ENCODE measurements at places on chromosomes 12 and 14.
A peak's percentile ranks its signal among the peaks of the same experiment; 100 is the strongest.

GRCh38 chr14:106442857-106443256 lies 916.5 kb downstream of the TMEM121 start:
- no peak for DNase-seq

DNA sequence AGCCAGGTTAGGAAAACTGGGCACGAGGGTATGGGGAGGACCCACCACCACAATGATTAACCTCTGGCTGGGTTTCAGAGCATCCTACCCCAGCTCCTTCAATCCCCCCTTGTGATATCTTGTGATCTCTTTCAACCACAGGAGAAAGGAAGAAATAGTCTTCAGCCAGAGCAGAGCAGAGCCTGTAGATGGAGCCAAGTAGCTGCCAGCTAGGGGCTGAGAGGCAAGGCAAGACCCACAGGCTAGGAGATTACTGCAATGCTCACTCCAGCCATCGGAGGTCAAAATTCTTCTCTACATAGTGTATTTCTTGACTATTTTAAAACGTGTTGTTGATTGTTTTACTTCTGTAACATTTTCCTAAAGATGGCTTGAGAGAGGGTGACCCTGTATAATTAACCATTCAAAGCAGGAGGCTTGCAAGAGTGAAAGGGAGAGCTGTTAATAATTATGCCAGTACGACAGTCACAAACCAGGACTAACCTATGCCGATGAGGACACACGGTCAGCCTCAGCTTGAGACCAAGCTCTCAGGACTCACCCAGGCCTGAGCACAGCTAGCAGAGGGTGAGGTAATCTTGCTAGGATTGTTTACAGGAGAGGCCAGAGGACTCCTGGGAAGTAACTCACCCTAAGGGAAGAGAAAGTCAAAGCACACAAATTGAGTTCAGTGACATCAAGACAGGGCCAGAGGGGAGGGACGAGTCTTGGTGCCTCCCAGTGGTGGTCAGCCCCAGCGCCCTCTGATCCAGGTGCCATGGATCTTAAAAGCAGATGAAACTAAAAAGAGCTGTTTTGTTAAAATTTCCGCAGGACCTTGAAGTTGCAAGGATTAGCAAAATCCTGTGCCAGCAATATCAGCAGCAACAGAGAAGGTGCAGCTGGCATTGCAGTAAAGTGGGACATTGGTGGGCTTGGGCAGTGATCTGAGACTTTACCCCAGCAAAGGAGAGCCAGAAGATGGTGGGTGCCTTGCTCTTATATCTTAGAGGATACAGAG lies 29.8 kb upstream of the CDKN3 start:
- DNase-seq = peak; percentile 38

GRCh38 chr12:49885663-49886461 lies 17.8 kb downstream of the FAIM2 start:
- DNase-seq = no peak

GRCh38 chr12:27817766-27818165 lies 37.7 kb upstream of the MANSC4 start:
- no peak for DNase-seq

- peak; percentile 47 for DNase-seq
Observed at GRCh38 chr12:56129206-56129941, 1.3 kb downstream of the ESYT1 start.

DNA sequence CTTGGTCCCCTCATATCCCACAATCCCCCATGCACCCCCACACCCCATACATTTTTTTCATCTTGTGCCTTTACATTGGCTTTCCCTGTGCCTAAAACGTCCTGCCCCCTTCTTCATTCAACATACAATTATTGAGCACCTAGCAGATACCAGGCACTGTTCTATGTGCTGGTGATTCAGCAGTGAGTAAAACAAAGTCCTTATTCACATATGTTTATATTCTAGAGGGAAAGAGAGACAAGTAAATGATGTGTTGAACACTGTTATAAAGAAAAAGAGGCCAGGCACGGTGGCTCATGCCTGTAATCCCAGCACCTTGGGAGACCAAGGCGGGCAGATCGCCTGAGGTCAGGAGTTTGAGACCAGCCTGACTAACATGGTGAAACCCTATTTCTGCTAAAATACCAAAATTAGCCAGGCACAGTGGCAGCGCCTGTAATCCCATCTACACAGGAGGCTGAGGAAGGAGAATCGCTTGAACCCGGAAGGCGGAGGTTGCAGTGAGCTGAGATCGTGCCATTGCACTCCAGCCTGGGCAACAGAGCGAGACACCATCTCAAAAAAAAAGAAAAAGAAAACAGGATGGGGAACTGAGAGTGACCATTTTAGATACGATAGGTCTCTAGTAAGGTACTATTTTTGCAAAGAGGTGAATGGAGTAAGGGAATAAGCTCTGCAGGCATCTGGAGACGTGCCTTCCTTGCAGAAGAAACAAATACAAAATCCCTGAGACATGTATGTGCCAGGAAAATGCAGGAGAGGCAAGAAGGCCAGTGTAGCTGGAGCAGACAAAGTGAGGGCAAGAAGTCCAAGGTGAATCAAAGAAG lies 12.2 kb downstream of the SLC7A7 start:
- DNase-seq = no peak

DNA sequence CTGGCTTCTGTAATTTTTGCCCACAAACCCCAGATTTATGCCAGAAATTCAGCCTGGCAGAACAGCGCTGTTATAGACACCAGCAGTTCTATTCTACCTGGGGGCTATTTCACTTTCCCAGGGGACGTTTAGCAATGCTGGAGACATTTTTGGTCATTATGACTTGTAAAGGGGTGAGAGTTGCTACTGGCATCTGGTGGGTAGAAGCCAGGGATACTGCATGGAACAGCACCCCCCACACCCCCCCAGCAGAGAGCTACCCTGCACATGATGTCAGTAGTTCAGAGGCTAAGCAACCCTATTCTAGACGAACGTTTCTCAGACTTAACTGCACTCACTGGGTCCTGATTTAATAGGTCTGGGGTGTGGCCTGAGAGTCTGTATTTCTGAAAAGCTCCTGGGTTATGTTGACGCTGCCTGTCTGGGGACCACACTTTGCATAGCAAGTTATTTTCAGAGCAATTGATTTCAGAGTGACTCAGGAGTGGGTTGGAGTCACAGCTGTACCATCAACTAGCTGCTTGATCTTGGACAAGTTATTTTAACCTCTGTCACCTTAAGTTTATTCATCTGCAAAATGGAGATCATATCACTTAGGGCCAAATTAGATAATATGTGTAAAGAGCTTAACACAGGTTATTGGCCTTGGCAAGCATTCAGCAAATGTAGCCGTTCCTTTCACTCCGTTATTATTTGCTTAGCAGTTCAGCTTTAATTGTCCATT lies 48.5 kb downstream of the CHST11 start:
- no peak for DNase-seq

- DNase-seq = no peak
Observed at GRCh38 chr14:85688006-85688405, 158.1 kb downstream of the FLRT2 start.

GRCh38 chr12:42979746-42980145 lies 390.2 kb upstream of the PRICKLE1 start:
- DNase-seq = no peak

DNA sequence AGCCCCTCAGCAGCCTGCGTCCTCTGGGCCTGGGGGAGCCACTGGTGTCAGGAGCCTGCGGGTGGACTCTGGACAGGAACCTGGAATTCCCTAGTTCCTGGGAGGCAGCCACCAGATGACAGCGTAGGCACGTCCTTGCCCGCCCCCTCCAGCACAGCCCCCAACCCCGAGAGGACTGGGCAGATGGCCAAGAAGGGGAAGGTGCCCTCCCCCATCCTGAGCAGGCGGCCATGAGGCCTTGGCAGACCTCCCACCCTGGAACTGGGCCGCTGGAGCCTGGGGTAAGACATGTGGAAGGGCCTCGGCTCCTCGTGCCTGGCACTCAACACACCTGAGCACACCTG lies 60.4 kb upstream of the FBRSL1 start:
- no peak for DNase-seq

- no peak for DNase-seq
Observed at GRCh38 chr12:23084236-23084995, 459.4 kb downstream of the ETNK1 start.

DNA sequence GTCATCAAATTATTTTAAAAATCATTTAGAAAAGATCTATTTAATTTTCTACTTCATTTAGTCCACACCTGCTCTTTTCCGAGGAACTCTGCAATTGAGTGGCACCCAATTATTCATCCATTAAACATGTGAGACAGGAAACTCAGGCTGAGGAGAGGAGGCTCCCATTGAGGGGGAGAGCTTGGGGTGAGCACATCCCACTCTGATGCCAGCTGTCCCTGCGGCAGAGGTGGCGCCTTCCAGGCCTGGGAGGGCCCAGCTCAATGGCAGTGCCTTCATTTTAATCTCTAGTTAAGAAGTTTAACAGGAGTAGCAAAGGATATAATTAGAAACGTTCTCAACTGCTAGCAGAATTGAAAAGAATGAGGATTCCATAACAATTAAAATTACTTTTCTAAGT lies 92.0 kb downstream of the ITPR2 start:
- no peak for DNase-seq

- DNase-seq = no peak
Observed at GRCh38 chr12:18719922-18720510, 17.8 kb downstream of the PLCZ1 start.

- no peak for DNase-seq
Observed at GRCh38 chr14:68390741-68391140, 402.1 kb downstream of the ZFP36L1 start.

DNA sequence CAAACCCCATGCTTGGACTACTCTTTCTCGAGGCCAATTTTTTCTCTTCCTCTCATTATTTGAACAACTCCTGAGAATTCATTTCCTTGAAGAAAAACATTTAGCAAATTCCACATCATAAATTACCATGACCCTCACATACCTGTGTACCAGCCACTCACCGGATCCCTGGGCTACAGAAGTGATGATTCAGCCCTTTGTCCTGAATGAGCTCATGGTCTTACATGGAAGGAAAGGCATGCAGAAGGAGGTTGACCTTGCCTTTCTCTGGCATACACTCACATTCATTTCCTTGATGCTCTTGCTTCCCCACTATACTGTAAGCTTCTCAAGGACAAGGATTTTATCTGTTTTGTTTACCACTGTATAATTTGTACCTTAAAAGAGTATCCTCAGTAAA lies 191.5 kb downstream of the SLC5A8 start:
- peak; percentile 5 for DNase-seq

GRCh38 chr12:7017870-7018349 lies 366 bp downstream of the LPCAT3 start:
- peak; percentile 43 for DNase-seq

GRCh38 chr12:99020871-99021270 lies 375.8 kb downstream of the APAF1 start:
- DNase-seq = no peak

DNA sequence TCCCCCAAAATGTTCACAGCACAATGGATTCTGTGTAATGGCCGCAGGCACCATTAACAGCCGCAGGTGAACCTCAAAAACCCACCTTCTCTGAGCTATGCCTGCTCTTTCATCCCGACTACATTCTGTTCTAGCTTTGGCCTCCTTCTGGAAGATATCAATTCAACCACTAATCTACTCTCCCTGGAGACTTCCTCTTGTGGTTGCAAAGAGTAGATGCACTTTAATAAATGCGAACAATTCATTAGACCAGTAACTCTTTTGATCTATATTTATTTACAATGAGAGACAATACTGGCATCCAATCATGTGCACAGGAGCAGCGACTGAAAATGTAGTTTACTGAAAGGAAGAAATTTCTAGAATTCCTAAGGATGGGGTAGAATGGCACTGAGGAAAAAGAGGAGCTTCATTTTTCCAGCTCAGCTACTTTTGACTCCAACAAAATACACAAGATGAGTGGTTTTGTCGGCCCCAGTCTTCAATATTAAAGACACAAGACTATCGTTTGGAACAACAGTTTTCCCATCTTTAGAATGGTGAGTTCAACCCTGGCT lies 5.3 kb downstream of the GRIN2B start:
- DNase-seq = no peak

DNA sequence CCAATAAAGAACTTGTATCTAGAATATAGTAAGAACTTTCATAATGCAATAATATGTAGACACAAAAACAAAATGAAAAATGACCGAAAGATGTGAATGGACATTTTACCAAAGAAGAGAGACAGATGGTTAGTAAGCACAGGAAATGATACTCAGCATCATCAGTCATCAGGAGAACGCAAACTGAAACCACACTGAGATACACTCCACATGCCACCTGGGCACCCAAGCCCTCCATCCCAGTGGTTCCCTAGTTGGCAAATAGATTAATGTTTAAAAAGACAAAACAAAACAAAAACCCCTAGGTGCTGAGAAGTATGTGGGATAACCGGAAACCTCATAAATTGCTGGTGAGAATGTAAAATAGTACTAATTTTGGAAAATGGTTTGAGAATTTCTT lies 26.8 kb upstream of the VPS33A start:
- no peak for DNase-seq

GRCh38 chr12:50676756-50677155 lies 87.1 kb upstream of the ATF1 start:
- no peak for DNase-seq

DNA sequence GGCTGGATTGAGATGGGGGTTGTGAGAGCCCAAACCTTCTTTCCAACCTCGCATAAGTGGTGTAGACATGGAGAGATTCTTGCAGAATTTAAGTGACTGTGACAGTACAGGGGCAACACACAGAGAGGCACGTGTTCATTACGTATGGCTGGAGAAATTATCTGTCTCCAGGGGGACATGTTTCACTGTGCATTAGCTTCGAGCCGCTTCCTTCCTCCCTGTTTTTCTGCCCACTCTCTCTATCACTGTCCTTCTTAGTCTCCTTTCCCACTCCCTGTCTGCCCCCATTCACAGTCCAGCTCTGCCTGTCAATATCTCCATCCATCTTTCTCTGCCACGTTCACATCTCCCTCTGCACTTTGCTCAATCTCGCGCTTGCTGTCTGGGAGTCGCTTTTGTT lies 11.5 kb upstream of the C14orf93 start:
- no peak for DNase-seq

- DNase-seq = no peak
Observed at GRCh38 chr12:108633081-108633533, 587 bp downstream of the SELPLG start.

DNA sequence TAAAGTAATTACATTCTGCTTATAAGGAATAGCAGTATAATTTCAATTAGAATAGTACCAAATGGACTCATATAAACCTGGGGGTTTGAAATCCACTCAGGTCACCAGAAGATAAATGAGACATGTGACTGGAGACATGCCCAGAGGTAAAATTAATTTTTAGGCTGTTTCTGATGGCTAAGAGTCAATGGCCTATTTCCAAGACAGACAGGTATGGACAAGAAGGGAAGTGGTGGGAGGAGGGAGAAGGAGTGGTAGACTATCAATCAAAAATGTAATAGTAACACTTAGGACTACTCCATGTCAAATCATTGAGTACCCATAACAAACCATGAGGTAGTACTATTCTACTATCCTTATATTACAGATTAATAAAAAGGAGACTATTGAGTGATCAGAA lies 544.0 kb downstream of the GALC start:
- DNase-seq = no peak

GRCh38 chr12:116471544-116471943 lies 87.6 kb upstream of the MAP1LC3B2 start:
- no peak for DNase-seq

- DNase-seq = no peak
Observed at GRCh38 chr14:55336691-55337090, 65.5 kb downstream of the FBXO34 start.

All from A549 (cell line).